Left cardiac atrium (tissue), 4 donors: ENCODE measurements at places on chromosomes 11 and 22. TPM values are rescaled to one million over a fixed set of nuclear protein-coding genes. Genes with fewer than 3 reads are reported as not detected.

GRCh38 chr11:96113193-96113681, 189.3 kb upstream of the MTMR2 start:
- no peak for DNase-seq

DNA sequence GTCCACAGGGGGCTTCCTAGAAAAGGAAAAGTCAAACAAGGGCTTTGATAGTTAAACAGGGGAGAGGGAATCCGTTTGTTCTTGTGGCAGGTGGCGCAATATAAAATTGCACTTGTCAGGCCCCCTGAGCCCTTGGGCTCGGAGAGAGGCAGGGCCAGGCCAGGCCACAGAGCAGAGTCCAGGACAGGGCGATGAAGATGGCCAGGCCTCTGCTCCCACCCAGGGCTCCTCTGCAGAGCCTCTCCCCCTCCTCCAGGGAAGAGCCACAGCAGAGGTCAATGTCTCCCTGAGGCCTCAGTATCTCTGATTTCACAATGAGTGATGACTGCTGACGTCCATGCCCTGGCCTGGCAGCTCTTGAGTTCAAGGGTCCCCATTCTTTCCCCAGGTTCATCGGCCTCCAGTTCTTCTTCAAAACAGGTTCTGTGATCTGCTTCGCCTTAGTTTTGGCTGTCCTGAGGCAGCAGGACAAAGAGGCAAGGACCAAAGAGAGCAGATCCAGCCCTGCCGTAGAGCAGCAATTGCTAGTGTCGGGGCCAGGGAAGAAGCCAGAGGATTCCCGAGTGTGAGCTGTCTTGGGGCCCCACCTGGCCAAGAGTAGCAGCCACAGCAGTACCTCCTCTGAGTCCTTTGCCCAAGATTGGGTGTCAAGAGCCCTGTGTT, 36.4 kb upstream of the TPBGL start:
- no peak for DNase-seq

DNA sequence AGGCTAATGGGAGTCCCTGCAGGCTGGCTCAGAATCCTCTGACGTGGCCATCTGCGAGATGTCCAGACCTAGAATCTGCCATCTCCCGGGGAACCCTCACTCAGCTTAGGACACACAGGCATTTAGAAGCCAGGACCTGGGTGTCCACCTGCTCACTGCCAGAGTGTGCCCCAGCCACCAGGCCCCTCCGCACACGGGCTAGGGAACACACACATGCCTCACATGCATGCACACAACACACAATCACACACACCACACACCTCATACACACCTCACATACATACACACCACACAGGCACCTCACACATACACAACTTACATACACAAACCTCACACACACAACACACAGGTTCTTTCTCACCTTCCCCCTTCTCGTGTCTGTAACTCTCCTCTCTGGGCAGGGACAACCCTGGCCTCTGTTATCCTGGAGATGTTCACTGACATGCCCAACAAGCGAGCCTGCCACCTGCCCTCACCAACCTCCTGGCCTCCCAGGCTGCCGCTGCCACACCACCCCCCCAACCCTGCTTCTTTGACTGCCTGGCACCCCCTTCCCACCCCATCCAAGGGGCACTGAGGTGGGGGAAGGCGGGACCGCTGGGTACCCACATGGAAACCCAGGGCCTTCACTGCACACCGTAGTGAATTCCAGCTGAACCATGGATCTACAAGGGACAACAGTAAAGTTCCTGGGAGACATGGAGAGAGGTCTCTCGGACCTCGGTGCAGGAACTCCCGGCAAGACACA, 38.1 kb downstream of the GNB1L start:
- no peak for DNase-seq

DNA sequence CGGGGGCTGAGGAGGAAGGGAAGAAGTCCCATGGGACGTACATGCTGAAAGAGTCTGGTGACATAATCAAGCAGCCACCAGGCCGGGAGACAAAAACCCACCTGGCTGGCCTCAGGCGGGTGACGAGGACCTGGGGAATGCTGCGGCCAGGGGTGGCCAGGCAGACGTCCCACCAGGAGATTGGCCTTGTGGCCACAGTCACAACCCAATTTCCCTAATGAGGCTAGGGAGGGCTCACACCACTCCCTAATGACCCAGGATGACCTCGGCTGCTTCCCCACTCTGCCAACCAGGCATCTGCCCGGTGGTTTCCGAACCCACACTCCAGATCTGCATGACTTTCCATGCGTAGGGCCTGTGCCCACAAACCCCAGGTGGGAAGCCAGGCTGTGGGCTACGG, 66.9 kb downstream of the SCUBE1 start:
- DNase-seq, result no peak

DNA sequence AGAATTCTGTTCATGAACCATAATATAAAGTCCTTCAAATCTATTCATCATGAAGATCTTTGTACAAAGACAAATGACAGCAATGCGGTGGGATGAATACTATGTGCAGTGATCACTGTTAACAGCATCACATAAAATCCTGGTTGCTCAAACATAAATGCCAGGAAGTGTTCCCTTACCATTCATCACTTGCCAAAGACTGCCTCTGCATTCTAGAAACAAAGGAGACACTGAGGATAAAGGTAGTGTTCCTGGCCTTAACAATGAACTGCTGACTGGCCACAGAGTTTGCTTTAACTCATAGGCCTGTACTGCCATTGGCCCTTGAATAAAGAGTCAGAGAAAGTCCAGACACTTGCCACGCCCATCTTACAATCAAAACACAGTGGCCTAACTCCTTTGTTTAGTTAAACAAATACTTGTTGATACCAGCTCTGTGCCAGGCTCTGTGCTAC, 29.5 kb downstream of the C2CD3 start:
- DNase-seq, result no peak

DNA sequence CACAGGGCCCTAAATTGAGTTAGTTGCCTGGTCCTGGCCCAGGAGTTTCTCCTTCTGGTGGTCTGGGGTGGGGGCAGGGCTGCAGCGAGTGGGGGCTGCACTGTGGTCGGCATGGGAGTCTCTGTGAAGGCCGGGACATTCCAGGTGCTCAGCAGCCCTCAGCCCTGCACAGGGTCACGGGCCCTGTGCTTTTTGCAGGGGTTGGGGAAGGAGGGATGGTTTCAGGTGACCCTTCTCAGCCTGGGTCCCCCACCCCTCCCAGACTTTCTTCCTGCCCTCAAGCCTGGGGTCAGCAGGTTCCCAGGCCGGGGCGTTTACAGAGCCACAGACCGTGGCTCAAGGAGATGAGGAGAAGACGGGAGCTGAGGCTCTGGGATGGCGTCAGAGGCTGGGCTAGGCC, 7.8 kb downstream of the EMID1 start:
- no peak for DNase-seq

DNA sequence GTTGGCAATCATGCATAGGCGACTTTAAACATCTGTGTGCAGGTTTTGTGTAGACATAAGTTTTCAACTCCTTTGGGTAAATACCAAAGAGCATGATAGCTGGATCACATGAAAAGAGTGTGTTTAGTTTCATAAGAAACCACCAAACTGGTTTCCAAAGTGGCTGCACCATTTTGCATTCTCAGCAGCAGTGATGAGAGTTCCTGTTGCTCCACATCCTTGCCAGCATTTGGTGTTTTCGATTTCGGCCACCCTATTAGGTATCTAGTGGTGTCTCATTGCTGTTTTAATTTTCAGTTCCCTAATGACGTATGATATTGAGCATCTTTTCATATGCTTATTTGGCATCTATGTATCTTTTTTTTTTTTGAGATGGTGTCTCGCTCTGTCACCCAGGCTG, 62.8 kb upstream of the CCND1 start:
- DNase-seq, result no peak

- DNase-seq, result no peak
Measured at GRCh38 chr11:76617553-76618265, 52.8 kb downstream of the LRRC32 start.

DNA sequence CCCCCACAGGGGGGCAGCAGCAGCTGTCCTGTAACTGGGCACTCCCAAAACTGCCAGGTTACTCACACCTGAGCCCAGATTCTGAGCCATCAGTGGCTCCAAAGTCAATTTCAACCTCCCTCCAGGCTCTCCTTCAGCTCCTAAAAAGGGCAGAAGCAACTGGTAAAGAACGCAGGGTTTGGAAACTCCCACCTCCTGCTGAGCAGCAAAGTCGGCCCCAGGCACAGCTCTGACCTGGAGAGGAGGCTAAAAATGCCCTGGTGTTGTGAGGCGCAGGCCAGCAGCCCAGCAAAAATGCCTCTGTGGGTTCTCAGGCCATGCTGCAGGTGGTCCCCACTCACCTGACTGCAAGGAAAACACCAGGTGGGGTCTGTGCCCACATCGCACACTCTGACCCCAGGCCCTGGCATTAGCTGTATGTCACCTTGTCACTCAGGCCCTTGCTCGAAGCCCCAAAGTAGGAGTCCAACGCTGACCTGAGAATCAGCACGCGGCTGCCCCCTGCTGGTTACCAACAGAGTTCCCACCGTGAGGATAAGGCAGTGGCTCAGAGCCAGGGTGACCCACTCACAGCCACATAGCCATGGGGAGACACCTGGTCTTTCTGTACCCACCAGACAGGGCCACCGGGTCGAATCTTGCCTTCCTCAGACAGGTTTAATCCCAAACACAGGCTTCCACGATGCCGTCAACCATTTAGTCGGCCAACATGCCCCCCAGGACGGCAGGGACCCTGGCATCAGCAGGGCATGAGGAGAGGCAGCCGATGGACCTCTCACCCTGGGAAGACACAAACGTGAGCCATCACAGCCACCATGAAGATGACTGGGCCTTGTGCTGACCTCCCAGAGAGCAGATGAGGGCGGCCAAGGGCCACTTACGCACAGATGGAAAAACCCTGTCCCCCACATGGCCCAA, 11.1 kb downstream of the POLR3H start:
- peak; percentile 80 for DNase-seq

Gene HARBI1
- total RNA-seq, result 3.9 TPM

Gene C11orf87
- total RNA-seq, result not detected

Gene BEST1
- 3.4 TPM for total RNA-seq

Gene MFRP
- total RNA-seq, result not detected
